ENCODE measurements at places on chromosomes 1 and 21. TPM values are rescaled to one million over a fixed set of nuclear protein-coding genes. Genes with fewer than 3 reads are reported as not detected.

DNA sequence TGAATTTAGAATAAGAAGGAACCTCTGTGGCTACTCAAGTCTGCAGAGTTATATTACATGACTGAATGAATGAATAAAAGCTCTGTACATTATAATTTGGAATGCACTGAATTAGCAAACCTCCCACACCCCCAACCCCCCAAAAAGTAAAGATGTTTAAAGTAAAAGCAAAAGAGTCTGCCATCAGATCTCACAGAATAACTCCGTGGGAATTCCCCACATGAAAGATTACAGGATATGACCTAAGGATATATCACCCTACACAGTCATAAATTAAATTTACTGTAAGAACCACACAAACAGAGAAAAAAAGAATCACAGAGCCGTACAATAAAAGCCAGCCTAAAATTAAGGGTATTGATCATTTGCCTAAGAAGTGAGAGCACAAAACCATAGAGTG is 587.3 kb downstream of the PTPRC start:
- H3K4me1 ChIP-seq, result no peaks in the 10 kb centered on the region
- peak; percentile 76 for DNase-seq
- H3K27ac ChIP-seq, result no peak overlapping the region

GRCh38 chr1:192808163-192808517 is 699 bp upstream of the RGS2 start:
- H3K4me1 ChIP-seq, result peaks cover 16% of the 10 kb centered on the region
- no peak for DNase-seq
- peak overlapping the region; percentile 91 for H3K27ac ChIP-seq
- H3K27me3 ChIP-seq, result no peaks in the 10 kb centered on the region
- peak overlapping the region; percentile 96 for H3K4me3 ChIP-seq
- H3K36me3 ChIP-seq, result peaks cover 4% of the 10 kb centered on the region

DNA sequence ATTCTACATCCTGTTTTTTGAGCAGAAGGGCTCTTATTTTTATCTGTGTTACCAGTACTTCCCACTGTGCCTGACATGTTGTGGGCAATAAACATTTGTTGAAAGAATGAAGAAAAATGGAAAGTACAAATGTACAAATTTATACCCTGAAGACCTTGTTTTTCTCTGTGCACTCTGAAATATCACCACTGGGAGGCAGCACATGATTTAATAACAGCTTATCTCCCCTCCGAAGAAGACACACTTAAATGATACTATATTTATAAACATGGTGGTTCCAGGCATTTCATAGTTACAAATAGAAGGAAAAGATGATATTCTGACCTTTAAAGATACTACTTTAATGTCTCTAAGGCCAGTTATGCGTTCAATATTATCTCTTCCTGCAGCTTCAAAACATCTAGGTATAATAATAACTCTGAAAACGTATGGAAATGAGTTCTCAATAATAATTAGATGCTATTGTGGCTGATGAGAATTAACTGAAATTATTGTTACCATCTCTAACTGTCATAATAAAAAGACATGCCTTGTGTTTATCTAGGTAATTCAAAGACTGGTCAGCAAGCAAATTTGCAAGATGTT is 12.8 kb downstream of the DYNLT5 start:
- H3K36me3 ChIP-seq, result no peaks in the 10 kb centered on the region
- H3K4me3 ChIP-seq, result no peak overlapping the region
- no peak overlapping the region for H3K27ac ChIP-seq
- no peaks in the 10 kb centered on the region for H3K4me1 ChIP-seq

Gene ACBD6
- 41.9 TPM for total RNA-seq

Gene TMEM51
- total RNA-seq, result not detected
